Stimulated activated CD8-positive, alpha-beta memory T cell treated with anti-CD3 and anti-CD28 coated beads, Interleukin-2, amount 100 ng/mL, for 1 hour (primary cell): ENCODE measurements at places on chromosomes 7 and 10.

DNA sequence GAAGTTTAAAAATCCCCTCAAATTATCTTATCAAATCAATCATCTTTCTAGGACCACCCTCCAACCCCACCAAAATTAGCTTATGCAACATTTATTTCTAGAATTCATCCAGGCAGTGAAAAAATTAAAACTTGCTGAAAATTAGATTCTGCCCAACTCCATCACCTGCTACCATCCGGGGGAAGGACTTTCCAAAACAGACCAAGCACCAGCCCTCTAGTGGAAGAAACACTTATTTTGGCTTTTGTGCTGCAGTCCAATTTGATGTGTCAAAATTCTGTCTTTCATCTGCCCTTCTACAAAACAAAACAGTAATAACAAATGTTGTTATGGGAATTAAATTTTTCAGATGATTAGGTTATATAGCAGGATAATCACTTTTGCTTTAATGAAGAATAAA is 35.1 kb downstream of the GCC1 start:
- no peak for DNase-seq

DNA sequence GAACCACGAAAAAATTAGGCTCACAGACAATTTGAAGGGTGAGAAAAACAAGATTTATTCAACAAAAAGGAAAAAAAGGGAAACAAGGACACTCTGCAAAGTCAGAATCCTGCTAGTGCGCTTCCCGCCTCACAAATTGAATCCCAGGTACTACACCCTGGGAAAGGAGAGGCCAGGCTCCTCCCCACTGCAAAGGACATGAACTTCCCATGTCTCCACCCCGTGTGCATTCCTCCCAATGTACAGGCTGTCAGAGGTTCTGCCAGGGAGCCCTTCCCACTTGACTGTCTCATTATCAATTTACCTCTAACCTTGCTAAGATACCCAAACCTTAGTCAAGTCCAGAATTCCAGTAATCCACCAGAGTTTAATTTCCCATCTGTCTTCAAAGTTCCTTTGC is 70.4 kb upstream of the CDK1 start:
- no peak for DNase-seq

GRCh38 chr7:151135866-151136843 is 31.3 kb downstream of the GBX1 start:
- no peak for DNase-seq

GRCh38 chr7:151392002-151392401 is 17.8 kb downstream of the WDR86 start:
- DNase-seq, result no peak

- DNase-seq, result no peak
Observed at GRCh38 chr7:137482466-137482865, 138.9 kb upstream of the PTN start.
